ENCODE measurements at places on chromosomes 12 and 14.

DNA sequence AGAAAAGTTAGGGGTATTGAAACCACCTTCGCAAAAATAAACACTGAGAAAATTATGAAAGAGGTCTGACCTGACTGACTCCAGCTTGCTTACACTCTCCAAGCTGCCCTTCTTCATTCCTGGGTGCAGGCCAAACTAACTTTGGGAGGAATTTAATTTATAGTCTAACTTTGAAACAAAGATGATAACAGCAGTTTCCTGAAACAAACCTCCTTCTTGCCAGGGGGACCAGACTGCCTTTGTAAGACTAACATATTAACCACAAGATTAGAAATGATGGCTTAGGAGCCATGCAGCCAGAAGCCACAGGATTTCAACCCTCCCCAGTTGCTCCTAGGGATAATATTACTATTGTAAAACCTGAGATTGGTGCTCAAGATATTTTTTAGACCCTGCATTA lies 13.8 kb upstream of the EEA1 start:
- no peak for DNase-seq

DNA sequence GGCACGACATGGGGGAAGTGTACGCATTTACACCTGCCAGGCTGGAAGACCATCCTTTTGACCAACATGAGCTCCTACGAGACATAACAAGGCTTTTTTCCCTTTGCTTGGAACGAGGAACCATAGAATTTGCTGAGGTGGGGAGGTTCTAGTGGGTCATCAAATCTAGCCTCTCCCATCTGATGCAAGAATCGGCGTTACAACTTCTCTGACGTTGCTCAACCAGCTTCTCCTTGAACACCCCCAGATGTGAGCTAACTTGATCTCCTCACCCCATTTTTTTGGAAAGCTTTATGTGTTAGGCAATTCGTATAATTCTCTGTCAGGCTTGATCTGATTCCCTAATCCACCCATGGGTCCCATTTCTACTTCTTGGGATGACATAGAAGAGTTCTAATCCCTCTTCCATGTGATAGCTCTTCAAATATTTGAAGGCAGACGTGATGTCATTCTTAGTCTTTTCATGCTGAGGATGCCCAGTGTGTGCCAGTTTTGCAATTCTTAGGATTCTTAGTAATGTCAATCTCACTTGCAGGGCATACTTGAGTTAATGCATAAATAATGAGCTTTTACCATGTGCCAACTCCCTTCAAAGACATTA lies 163.6 kb upstream of the PARP11 start:
- no peak for DNase-seq

DNA sequence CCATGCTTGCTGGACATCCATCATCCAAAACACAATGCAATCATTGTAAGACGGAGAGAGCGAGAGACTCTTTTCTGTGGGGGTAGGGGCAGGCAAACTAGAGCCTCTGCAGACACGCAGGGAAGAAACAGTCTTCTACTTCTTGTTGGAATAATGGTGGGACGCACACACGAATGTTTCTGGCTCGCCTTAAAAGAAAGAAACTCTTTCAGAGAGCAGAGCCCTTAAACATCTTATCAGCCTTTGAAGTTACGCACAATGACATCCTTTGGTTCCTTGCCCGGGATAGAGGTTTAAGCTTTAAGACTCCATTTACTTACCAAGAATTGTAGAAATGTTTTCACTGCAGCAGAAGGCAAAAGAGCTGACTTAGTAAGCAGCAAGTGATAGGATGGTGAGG lies 133.8 kb upstream of the FOXN3 start:
- DNase-seq = no peak

DNA sequence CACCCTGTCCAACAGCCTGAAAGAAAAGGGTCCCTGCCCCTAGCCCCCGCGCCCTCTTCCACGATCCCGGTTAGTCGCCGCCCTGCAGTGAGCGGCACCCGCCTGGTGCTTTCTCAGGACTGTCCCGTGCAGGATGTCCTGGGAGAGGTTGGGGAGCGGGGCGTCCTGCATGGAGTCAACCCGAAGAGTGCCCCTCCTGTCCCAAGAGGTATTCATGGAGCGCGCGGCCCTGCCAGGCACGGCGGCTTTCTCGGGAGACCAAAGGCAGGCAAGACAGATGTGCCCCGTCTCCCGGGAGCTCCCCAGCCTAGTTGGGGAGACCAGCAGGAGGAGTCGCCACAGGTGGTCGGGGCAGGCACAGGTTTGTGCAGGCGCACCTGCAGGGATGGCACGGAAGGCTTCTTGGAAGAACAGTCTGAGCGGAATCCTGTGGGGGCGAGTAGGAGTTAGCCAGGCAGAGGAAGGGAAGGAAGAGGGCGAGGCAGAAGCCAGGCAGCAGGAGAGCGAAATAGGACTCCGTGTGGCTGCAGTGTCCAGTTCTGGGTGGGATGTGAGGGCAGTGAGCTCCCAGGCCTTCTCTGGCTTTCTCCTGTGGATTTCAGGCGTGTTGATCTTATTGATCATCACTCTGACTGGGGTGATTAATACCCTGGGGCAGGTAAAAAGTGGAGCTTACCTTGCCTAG lies 723 bp downstream of the SIVA1 start:
- no peak for DNase-seq

DNA sequence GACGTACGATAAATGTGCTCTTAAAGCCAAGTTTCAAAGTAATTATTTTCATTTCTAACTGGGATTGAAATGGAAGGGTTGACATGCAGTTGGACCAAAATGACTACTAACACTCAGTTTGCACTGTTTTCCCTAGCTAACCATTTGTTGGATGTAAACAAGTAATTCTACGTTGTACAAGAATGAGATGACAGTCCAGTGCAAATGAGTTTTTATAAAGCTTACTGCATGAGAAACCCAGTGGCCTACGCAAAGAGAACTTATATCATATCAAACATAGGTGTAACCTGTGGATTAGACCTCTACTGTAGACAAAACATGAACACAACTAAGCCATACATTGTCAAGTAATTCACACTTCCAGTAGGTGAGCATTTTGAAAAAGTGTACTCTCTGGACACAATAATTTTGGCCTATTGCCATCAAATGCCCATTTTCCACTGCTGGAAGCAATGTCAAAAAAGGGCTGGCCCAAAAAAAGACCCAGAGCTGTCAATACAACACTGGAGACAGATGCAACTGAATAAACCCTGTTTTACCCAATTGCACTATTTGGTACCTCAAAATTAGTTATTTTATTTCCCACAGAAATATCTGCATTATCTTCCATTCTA lies 12.8 kb downstream of the SLC38A2 start:
- DNase-seq = no peak

DNA sequence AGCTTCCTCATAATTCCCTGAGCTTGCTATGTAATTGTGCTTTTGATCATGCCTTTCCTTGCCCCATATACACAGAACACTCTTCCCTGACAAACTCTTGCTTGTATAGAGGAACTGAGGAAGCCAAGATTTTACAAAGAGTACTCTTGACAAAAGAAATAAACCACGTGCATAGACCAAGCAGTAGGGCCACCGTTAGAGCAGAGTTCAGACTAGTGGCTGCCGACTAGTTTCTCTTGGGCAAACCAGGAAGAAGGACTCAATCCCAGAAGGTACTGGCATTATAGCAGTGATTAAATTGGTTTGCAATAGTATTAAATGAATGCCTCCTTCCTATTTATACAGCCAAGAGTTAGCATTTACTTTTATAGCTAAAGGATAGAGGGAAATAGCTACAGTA lies 146.1 kb downstream of the RAD51B start:
- no peak for DNase-seq

GRCh38 chr12:117587631-117588287 lies 226.3 kb upstream of the NOS1 start:
- DNase-seq = peak; percentile 47

DNA sequence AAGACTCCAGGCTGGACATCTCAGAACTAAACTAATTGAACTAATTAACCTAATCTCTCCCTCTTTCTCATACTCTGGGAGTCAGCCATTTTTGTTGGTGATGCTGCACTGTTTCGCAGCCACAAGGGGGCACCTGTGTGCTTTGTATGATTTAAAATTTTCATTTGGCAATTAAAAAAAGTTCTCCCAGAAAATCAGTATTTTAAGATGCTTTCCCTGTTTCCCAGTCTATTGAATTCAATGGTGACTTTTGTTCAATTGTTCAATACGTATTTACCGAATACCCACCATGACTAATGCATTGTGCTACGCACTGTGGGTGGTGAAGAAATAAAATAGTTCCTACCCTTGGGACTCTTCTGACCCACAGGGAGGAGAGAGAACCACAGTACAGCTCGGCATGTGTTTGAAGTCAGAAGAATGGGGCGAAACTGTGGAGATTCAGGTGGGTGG lies 63.7 kb downstream of the ZNF664 start:
- DNase-seq = peak; percentile 36

- DNase-seq = no peak
Measured at GRCh38 chr12:64672925-64673409, 62.7 kb downstream of the RASSF3 start.

DNA sequence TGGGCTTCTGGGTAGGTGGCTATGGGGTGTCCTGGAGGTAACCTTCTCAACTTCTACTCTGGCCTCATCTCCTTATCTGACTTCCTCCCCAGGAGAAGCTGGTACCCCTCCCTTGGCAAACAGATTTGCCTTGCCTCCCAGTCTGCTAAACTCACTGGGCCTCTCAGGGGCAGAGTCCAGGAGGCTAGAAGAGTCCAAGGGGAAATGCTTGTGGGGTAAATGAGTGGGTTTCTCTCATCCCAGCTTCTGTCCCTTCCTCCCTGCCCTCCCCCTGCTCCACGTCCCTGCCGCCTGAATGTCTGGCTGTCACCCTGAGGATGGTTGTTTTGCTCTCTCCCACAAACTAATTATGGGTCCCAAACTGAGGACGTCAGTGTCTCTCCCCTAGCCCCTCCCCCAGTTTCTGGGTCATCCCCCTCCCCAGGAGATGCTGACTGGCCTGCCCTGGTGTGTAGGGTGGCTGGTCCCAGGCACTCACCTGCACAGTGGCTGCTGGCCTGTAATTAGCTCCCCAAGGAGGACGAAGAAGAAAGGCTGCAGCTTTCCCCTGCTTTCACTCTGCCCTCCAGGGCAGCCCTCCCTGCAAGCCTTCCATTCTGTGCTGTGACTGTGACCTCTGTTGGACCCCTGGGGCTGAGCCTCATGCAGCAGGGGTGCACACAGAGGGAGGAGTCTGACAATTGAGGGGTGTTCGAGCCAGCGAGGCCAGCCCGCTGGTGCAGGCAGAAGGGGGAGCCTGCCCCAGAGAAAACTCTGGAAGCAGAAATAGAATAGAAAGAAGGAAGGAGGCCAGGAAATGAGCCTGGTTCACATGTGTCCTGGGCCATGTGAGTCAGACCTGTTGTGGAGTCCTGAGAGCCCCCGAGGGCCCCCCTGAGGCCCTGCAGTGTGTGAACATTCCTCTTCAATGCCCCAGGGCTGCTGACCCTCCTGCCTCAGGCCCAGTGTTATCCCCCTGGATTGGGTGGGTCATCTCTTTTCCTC lies at the start of gene LRP1-AS:
LRP1-AS (minus strand) TSS at position 659 of the 984 bp plus-strand sequence.
- DNase-seq = no peak

DNA sequence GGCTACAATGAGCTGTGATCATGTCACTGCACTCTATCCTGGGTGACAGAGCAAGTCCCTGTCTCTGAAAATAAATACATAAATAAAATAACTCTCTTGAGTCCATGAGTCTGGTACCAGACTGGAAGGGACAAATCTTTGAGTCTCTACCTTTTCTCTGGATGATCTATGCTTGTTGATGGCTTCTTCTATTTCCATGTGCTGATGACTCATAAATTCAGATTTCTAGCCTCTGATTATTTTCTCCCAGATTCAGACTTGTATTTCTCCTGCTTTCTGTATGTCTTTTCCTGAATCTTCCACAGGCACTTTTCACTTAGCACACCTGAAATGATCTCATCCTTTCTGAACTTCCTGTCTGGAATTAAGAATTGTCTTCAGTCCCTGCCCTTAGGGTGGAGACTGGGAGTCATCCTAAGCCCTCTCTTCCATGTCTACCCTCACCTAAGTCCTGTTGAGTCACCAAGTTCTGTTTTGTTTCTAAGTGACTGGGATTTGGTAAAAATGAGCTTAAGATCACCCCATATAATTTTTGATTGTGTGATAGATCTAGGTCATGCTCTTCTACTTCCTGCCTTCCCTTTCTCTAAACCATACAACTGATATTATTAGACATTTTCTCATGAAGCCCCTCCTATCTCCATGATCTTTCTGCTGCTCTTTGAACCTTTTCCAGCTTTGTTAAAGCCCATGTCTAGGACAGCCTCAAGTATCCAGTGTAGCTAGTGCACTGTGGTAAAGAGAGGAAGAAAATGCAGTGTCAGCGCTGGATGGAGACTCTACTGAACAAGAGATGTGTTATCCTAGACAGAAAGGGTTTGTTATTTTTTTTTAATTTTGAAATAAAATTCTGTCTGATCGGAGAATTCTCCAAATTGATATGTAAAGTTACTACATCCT lies 13.1 kb downstream of the AKAP6 start:
- no peak for DNase-seq

Data from activated CD4-positive, alpha-beta T cell treated with anti-CD3 and anti-CD28 coated beads, Interleukin-2, Interleukin-4, amounts not matched to agents 100 ng/mL and 50 ng/mL, durations not matched to agents 16 hours and 8 hours (primary cell).